ENCODE measurements at places on chromosomes 13 and 19. TPM values are rescaled to one million over a fixed set of nuclear protein-coding genes. Genes with fewer than 3 reads are reported as not detected.

Gene NLRP4
- total RNA-seq: not detected

Gene KRTDAP
- not detected for total RNA-seq

GRCh38 chr19:38551450-38551813, 66.3 kb downstream of the MAP4K1 start:
- no peak for DNase-seq

DNA sequence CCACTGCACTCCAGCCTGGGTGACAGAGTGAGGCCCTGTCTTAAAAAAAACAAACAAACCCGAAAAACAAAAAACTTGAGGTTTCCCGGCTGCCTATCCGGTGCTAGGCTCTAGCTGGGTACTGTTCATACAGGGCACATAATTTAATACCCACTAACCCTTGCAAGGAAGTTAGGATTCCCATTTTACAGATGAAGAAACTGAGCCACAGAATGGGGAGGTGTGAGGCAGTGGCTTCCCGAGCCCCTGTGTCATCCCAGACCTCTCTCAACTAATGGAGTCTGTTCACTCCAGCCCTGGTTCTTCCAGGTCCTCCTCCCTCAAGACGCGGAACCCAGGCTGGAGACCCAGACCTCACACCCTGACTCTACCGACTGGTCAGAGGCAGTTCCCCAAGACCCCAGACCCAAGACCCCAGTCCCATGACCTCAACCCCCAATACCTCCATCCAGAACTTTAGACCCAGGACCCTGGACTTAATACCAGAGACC, 576 bp downstream of the APBA3 start:
- peak; percentile 16 for DNase-seq

DNA sequence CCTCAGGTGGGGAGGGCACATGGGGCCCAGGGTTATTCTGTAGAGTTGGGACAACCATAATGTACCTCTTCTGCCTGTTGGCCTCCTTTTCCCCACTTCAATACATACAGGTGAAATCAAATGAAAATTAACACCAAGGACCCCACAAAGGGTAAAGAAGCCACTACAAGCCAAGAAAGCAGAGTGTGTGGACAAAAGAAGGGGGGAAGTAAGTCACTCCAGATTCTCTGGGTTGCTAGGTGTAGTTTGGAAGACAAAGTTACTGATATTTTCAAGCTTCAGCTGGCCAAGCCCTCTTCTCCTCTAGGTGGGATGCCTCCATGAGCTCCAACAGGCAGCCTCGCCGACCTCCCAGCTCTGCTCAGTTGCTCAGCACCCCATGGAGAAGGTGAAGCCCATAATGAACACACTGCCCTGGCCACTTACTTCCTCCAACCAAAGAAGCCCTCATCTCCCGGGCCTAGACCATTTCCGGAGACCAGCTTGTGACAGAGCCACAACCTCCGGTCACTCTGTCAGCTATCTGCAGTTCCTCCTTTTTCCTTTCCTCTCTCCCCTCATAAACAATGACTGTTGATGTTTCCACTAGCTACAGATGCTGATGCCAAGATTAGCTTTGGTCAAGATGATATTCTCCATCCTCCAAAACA, 66.8 kb upstream of the MED4 start:
- no peak for DNase-seq

Gene FARP1
- 125 TPM for total RNA-seq

Gene GFY
- not detected for total RNA-seq

DNA sequence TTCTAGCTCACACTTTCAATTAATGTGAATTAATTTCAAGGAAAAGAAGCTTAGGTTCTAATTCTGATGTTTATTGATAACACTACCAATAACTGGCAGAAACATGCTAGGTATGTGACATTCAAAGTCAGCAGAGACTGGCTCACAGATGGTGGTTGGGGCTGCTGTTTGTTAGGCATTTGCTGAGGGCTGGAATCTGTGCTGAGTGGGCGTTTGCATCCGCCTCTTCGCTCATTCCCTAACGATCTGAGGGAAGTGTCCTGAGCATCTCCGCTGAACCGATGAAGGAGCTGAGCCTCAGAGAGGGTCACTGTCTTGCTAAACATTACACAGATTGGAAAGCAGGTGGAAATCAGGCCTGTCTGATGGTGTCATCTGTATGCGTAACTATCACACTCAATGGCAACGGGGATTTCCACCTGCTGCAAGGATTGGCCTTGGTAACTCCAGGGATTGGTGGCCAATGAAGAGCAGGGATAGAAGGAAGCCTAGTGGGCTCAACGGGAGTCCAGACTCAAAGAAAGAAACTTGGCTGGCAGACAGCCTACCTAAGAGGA, 338.9 kb downstream of the TEX29 start:
- no peak for DNase-seq

DNA sequence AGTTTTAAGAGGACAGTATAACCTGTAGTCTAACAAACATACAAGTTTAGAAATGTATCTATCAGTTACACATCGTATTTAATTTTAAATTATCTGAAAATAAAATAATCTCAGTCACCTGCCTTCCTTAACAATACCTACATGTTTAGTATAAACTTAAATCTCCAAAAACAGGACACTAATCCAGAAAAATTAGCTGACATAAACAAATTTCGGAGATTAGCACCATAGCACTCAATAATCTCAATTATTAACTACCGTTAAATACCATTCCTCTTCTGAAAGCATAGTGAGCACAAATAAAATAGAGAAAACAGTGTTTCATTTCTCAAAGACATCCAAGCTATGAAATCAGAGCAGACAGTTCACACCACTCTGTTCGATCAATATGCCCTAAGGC, 13.2 kb downstream of the MED4 start:
- no peak for DNase-seq

Gene PSPN
- total RNA-seq: 1.7 TPM

DNA sequence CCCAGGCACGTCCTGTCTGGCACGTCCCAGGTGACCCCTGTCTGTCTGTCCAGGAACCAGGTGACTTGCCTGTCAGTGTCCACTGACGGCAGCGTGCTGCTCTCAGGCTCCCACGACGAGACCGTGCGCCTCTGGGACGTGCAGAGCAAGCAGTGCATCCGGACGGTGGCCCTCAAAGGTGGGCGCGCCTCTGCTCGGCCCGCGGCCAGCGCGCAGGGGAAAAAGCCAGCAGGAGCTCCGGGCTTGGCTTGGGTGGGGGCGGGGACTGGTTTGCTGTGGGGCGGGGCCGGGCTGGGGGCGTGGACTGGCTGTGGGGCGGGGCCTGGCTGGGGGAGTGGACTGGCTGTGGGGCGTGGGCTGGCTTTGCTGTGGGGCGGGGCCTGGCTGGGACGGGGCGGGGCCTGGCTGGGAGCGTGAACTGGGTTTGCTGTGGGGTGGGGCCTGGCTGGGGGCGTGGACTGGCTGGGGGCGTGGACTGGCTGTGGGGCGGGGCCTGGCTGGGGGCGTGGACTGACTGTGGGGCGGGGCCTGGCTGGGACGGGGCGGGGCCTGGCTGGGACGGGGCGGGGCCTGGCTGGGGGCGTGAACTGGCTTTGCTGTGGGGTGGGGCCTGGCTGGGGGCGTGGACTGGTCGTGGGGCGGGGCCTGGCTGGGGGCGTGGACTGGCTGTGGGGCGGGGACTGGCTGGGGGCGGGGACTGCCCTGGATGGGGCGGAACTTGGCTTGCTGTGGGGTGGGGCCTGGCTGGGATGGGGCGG, 7.2 kb downstream of the WDR18 start:
- peak; percentile 69 for DNase-seq

Gene LYL1
- total RNA-seq: 3.9 TPM

DNA sequence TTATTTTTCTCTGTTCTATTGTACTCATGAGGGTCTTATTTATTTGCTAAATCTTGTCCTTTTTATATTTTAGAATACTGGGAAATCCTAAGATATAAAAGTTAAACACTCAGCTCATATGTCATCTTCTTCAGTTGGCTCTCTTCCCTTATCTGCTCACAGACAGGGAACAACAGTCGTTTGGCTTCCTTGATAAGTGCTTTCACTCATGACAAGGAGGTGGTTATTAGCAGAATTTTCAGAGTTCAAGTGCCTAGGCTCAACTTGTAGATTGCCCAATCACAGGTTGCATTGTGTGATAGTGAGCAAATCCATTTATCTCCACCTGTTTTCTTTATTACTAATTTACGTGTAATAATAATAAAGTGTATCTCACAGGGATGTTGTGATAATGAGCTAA, 620.3 kb upstream of the PCDH20 start:
- DNase-seq: no peak

DNA sequence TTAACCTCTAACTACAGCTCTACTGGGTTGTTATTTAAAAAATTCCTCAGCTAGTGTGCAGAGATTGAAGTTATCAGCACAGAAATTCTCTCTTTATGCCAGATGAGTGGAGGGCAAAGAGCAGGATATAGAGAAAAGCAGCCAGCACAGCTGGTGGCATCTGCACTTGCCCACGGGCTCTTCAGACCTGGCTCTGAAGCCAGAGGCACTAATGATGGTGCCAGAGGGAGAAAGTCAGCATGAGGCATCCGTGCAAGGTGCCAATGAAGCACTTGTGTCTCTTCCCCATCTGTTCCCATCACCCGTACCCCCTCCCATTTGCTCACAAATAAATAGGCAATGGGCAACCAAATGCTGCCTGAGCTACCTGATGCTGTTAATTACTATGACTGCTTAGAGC, 138.9 kb downstream of the OLFM4 start:
- no peak for DNase-seq

- DNase-seq: peak; percentile 43
Measured at GRCh38 chr13:77919246-77919920, 752 bp upstream of the EDNRB start.

DNA sequence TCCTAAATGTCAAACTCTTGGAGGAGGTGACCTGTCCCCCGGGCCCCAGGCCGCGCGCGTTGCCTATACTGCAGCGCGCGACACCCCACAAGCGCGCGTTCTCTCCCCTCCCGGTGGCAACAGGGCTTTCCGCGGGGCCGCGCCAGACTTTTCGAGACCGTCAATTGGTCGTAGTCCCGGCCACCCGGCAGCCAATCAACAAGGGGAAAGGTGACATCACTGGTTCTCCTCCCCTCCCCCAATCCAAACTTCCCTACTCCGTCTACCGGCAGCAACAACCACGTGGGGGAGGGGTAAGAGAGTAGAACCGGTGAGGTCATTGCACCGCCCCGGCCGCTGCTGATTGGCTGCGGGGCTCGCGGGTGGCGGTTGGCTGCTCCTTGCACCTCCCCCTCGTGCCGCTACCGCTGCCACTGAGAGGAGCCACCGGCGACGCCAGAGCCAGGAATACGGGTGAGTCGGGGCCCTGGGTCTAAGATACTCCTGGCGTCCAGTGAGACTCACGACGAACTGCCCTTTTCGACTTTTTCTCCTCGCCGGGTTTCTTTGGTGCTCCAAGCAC, 829 bp upstream of the CIC start:
- DNase-seq: peak; percentile 100

Data from fibroblast of villous mesenchyme (primary cell).